Muscle of leg (tissue), 16 donors: ENCODE measurements at places on chromosomes 6 and 20. TPM values are rescaled to one million over a fixed set of nuclear protein-coding genes. Genes with fewer than 3 reads are reported as not detected.

The SLC44A4 gene
- polyA plus RNA-seq: 0.57 TPM

GRCh38 chr6:150902142-150902776, 36.8 kb downstream of the MTHFD1L start:
- peak; percentile 93 for DNase-seq

GRCh38 chr20:48153523-48153922, 368.2 kb upstream of the SULF2 start:
- DNase-seq: peak; percentile 78

The THEMIS gene
- polyA plus RNA-seq: 0.06 TPM

DNA sequence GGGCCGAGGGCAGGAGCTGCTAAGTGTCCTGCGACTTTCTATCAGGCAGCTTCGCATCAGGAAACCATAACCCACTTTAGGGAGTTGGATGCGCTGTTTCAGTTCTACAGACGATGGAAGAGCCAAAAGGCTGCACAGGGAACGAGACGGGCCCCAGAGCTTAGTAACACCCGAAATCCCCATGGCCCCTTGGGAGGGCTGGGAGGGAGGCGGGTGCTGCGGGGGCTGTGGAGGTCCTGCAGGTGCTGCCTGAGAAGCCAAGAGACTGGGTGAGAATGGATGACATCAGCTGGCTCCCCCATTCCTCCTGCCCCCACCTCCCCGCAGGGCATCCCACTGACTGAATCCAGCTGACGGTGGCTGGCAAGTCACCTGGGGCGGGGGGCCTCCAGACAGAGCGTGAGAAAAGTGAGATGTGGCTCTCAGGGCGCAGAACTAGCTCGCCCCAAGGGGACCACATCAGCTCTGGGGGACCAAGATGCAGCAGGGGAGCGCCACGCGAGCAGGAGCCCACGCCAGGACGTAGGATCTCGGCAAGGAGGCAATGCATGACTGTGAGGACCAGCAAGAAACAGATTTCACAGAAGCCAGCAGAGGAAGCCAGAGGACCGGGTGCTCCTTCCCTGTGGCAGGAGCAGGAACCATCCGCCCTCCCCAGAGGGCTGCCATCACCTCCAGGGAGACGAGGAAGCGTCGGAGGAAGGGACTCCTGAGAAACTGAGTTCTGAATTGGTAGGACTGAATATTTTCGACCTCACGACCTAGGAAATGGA, 36.8 kb downstream of the PNLDC1 start:
- DNase-seq: no peak
